Stomach (tissue), 19 donors: ENCODE measurements at places on chromosomes 7 and 10. TPM values are rescaled to one million over a fixed set of nuclear protein-coding genes. Genes with fewer than 3 reads are reported as not detected.

DNA sequence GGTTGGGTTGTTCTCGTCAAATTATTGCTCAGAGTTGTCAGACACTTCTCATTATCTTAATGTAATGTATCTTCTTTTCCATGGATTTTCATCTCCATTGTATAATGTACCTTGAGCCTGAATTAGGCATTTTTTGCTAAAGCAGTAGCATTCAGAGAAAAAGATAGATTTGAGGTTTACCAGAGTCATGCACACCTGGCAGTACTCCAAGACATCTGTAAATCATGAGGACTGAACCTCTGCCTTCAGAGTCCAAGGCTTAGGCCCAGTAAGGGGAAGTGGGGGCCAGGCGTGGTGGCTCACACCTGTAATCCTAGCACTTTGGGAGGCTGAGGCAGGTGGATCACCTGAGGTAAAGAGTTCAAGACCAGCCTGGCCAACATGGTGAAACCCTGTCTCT lies 624.3 kb upstream of the MBL2 start:
- no peak for DNase-seq

DNA sequence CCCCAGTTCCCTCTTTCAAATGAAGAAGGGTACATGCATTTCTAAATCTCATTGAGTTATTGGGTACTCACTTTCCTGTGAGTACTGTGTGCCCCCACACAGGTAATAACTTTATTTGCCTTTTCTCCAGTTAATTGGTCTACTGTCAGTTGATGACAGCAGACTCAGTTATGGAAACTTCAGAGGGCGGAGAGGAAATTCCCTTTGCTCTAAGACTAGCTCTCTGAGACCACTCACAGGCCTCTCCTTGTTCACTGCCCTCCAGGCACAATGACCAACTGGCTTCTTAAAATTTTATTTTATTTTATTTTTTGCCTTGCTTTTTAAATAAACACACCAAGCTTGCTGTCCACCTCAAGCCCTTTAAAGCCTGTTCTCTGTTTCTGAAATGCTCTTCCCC lies 235.8 kb upstream of the AOAH start:
- no peak for DNase-seq

GRCh38 chr7:11831736-11832495 lies at the start of gene THSD7A:
TSS of gene THSD7A (minus strand) at chr7:11832198. CDS start at chr7:11831946, 252 bp downstream.
- DNase-seq, result peak; percentile 54

DNA sequence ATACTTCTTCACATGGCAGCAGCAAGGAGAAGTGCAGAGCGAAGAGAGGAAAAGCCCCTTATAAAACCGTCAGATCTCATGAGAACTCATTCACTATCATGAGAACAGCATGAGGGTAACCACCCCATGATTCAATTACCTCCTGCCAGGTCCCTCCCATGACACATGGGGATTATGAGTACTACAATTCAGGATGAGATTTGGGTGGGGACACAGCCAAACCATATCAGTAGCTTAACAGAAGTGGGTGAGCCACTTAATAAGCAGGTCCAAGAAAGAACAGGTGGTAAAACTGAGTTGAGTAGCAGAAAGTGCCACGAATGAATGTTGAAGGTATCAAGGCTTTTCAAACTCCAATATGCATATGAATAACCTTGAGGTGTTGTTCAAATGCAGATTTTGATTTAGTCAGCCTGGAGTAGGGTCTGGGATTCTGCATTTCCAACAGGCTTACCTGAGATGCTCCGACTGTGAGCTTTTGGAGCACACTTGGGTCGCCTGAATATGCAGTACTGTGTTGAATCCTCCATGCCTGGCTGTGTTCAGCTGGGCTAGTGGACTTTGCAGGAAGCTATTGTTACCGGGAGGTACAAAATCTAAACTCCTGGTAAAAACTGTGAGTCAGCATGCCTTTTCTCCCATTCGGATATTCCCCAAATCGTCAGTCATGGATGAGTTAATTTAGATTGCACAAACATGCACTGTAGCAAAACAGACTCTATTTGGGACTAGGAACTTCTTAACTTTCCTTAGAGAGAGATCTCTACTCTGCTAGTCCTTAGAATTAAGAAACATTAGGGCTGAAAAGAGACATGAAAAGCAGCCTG lies 69.0 kb upstream of the PRKCQ start:
- DNase-seq, result no peak

Gene SCIN
- total RNA-seq, result 46.6 TPM
